Activated T-helper 2 cell treated with anti-CD3 and anti-CD28 coated beads, Interferon-gamma antibody, Interleukin-2, Interleukin-4, amounts not matched to agents 10 μg/mL and 5 μg/mL and 100 μg/mL, durations not matched to agents 14 hours and 24 hours and 36 hours (primary cell): ENCODE measurements at places on chromosomes 5 and 9. TPM values are rescaled to one million over a fixed set of nuclear protein-coding genes. Genes with fewer than 3 reads are reported as not detected.

Gene SPAG8
- total RNA-seq, result 0.82 and 1.5 TPM in 2 replicates

Gene CACNA1B
- total RNA-seq, result 0.02 TPM in 1 of 2 replicates, not detected in the other

GRCh38 chr5:154676508-154676907 lies 78.7 kb upstream of the LARP1 start:
- DNase-seq, result no peak

DNA sequence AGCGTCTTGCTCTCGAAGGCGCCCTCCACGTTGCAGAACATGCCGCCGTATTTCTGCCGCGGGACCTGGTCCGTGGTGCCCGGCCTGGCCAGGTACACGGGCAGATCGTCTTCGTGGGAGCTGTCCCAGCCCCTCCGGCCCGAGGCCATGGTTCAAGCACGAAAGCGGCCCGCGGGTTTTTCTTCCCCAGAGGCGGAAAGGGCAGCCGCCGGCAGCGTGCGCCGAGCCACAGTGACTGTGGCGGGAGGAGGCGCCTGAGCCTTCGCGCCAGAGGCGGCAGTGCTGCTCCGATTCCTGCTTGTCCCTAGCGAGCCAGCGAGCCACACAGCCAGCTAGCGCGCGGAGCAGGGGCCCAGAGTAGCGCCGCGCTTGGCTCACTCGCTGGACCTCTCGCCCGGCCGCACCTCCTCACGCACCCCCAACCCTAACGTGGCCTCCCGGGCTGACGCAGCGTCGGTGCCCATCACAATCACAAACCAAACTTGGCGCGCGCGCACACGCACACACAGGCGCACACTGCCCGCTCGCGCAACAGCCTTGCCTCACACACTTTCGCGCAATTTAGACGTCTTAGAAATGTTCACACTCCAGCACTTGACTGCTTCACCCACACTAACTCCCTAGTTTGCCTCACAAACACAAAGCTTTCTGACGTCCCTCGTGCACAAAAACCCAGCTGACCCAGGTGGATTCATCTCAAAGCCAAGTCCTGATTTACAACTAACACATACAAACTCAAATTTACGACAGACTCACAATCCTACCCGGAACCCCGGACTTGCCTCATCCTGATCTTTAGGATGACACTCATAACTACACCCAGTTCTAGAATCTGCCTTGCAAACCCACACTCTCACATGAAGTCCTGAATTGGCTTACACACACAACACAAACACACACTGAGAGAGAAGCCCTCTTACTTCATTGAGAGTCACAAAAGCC lies at the start of gene DPYSL3:
Gene DPYSL3, minus strand, starts transcription at position 359 of the 942 bp plus-strand sequence. Its CDS starts 210 bp downstream, at position 149.
- no peak for DNase-seq

DNA sequence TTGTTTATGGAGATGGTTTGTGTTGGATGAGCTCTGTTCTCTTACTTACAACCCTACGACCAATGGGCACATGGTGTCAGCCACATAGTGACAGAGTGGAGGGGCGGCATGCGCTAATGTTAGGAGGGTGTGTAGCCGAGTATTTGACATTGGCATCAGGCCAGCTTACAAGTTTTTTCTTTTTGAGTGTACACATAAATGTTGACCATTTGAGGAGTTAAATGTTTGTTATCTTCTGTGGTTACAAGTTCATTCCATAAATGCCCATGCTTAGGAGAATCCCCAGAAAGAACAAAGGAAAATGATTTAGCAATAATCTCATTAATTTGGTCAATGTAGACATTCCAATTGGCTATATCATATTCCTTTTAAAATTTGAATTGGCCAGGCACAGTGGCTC lies 180.1 kb upstream of the ELL2 start:
- no peak for DNase-seq

DNA sequence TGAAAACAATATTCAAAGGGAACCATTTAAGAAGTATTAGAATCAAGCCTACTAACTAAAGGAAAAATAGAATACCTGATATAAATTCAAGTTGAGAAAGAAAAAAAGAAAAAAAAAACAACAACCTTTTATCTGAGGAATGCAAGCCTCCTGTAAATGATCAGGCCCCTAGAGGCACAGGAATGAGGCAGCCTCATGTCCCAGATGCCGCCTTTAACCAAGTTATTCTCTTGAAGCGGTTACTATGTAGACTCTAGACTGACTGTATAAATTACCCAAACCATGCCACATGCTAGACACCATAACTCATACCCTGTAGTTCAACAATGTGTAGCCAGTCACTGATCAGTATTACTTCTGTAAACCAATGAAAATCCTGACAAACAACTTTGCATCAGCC lies 929.6 kb downstream of the TAF11L14 start:
- DNase-seq, result no peak

DNA sequence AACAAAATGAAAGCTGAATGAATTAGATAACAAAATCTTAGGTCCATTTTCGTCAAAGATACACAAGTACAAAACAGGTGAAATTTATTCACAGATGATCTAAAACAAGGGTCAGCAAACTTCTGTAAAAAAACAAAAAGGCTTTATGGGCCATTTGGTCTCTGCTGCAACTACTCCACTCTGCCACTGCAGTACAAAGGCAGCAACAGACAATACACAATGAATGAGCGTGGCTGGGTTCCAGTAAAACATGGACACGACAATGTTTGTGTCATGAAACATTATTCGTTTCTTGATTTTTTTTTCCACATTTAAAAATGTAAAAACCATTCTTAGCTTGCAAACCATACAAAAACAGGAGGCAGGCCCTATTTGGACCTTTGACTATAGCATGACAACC lies 71.9 kb downstream of the ECPAS start:
- DNase-seq, result no peak

- DNase-seq, result no peak
Observed at GRCh38 chr5:171549274-171549673, 129.8 kb downstream of the FGF18 start.

- no peak for DNase-seq
Observed at GRCh38 chr5:122463221-122463620, 151.2 kb downstream of the SNCAIP start.

- DNase-seq, result no peak
Observed at GRCh38 chr9:3980771-3981170, 319.1 kb downstream of the GLIS3 start.

DNA sequence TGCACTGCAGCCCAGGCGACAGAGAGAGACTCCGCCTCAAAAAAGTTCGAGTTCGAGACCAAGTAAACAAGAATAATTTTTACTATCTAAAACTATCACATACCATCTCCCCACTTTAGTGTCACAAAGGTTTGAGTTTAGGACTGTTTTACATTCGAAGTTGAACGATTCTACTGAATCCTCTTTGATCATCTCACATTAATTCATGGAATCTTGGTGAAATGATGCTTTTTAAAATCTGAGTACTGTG lies 715 bp upstream of the RPS6 start:
- no peak for DNase-seq

- no peak for DNase-seq
Observed at GRCh38 chr9:112063151-112063550, 111.9 kb downstream of the SUSD1 start.

- no peak for DNase-seq
Observed at GRCh38 chr9:274406-274805, 59.7 kb downstream of the DOCK8 start.

DNA sequence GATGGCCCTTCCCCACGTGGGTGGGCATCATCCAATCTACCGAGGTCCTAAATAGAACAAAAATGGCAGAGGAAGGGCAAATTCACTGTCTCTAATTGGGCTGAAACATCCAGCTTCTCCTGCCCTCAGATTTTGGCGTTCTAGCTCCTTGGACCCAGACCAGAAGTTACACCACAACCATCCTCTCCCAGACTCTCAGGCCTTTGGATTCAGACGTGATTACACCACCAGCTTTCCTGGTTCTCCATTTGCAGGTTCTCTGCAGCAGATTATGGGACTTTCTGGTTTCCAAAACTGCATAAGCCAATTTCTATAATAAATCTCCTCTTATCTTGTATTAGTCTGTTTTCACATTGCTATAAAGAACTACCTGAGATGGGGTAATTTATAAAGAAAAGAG lies 73.6 kb upstream of the STARD4 start:
- DNase-seq, result no peak

DNA sequence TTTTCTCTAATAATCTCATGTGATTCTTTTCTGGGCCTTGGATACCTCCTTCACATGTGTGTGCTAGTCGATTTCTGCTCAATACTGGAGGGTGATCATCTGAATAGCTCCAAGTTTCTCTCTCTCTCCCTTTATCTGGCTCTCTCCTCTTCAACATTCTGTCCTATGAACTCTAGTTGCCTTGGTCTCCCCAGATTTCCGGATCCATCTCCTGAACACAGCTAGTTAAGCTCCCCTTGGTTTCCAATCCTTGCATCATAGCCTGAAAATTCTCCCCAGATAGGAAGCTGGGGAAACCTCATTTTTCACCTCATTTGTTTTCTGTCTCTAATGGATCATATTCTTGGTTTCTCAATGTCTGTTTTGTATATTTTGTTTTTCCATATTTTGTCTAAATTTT lies 832.3 kb downstream of the MTRR start:
- no peak for DNase-seq

GRCh38 chr5:56620903-56621677 lies 194.3 kb upstream of the MAP3K1 start:
- DNase-seq, result no peak

DNA sequence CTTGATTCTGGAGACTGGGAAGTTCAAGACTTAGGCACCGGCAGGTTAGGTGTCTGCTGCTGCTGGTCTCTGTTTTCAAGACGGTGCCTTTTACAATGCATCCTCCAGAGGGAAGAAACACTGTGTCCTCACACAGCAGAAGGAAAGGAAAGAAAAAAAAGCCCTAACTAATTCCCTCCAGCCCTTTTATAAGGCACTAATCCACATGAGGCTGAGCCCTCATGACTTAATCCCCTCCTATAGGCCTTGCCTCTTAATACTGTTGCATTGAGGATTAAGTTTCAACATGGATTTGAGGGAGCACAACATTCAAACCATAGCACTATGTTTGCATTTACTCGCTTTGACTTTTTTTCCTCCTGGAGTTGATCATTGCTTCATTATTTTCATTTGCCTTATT lies 585.9 kb downstream of the TLR4 start:
- no peak for DNase-seq

- no peak for DNase-seq
Observed at GRCh38 chr5:141703133-141703561, 21.1 kb upstream of the ARAP3 start.

- DNase-seq, result no peak
Observed at GRCh38 chr5:124277767-124278545, 468.5 kb downstream of the ZNF608 start.

DNA sequence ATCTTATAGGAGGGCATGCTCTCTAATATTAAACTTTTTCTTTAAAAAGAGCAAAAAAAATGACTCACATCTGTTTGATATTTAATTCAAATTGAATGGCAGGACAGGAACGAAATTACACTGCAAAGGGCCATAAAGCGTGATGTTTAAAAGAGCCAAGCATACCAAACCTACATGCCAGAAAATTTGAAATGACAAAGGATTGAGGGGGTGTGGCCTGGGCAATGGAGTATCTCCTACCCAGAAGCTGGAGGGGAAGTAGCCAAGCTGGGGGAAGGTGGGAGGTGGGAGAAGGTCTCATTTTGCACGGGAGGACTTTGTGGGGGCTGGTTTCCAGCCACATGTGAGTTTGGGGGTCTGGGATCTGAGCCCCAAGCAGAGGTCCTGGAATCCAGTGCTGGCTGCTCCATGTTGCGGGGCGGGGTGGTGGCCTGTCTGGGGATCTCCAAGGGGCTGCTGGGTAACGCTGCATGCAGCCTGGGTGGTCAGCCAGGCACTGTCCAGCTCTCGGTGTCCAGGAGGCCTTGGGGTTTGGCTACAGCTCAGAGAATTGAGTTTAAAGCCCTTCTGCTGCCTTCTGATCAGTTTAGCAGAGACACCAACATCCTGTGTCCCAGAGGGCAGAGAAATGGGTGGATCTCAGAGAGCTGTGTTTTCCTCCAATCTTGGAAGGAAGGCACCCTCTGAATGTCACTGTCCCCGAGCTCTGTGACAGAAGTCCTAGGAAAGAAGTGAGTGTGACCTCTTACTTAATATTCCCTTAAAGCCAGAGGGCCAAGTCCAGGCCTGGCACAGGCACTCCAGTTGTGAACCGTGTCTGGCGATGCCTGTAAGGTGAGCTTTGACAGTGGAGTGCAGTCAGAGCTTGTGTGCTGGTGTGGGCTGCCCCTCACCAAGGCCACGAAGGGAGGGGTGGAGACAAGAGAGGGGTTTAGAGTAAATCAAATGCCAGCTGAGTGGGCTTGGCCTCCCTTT lies 7.6 kb downstream of the DCANP1 start:
- peak; percentile 5 for DNase-seq
